ENCODE measurements at places on chromosomes 2 and 18.

DNA sequence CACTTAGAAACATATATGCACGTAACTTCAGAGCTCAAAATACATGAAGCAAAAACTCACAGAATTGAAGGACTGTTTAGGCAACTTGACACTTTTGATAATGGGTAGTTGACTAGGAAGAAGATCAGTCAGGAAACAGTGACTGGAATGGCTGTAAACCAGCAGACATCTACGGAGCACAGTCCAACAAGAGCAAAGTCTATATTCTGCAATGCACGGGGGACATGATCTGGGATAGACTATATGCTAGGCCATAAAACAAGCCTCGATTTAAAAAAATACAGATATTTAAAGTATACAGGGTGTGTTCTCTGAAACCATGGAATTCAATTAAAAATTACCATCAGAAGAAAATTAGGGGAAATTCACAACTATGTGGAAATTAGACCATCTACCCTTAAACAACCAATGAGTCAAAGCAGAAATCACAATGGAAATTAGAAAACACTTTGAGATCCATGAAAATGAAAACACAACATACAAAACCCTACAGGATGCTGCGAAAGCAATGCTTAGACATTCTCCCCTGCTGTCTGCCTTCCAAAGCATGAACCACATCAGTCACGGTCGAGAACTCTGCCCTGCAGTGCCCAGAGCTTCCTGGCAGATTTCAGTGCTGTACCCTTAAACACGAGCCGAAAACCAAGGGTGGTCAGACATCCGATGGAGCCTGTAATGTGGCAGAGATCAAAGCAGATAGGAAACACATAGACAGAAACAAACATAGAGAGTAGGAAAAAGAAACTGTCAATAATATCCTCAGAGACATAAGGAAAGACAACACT, 651.9 kb upstream of the HS6ST1 start:
- DNase-seq = no peak

GRCh38 chr18:361941-362310, 94.1 kb upstream of the THOC1 start:
- peak; percentile 66 for DNase-seq

GRCh38 chr2:222355860-222356259, 57.1 kb upstream of the PAX3 start:
- no peak for DNase-seq

- DNase-seq = no peak
These were observed 10.4 kb downstream of the HS6ST1 start for GRCh38 chr2:128308284-128308731.

DNA sequence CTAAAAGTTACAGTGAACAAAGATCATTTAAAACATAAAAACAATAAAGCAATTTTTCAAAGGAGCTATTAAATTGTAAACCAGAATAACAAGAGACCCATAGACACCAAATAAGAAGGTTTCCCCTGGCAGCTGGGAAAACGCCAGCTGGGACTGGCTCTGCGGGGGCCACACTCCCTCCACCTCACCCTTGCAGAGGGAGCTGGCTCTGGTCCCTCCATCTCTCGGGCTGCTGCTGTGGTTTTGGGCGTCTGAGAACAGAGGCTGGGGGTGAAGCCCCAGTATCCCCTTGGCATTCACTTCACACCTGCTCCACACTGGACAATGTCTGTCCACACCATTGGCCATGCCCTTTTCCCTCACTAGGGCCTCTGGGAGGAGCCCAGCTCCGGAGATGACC, 62.1 kb upstream of the OTOS start:
- DNase-seq = no peak

Measured in suppressor macrophage treated with lipopolysaccharide for 4 hours (primary cell).